Activated T-cell treated with anti-CD3 and anti-CD28 coated beads, Interleukin-2, amount 50 U/mL, for 72 hours (primary cell): ENCODE measurements at places on chromosomes 7 and 10. TPM values are rescaled to one million over a fixed set of nuclear protein-coding genes. Genes with fewer than 3 reads are reported as not detected.

MAGI2 gene
- total RNA-seq: 0.31 TPM

PLCE1 gene
- 0.05 TPM for total RNA-seq

C10orf88 gene
- total RNA-seq: 11.8 TPM

SVOPL gene
- total RNA-seq: not detected

ZNF33B gene
- total RNA-seq: 12.1 TPM

EPO gene
- total RNA-seq: not detected

MINDY4 gene
- total RNA-seq: 1.9 TPM
